ENCODE measurements at places on chromosomes 12 and 14. TPM values are rescaled to one million over a fixed set of nuclear protein-coding genes. Genes with fewer than 3 reads are reported as not detected.

FIGNL2 gene
- total RNA-seq, result 0.40 TPM

KRT77 gene
- total RNA-seq, result not detected

- peaks cover 85% of the 10 kb centered on the region for H3K27me3 ChIP-seq
- no peak for DNase-seq
- H3K27ac ChIP-seq, result no peak overlapping the region
These were observed 872 bp downstream of the VSX2 start for GRCh38 chr14:74239848-74240793.

DNA sequence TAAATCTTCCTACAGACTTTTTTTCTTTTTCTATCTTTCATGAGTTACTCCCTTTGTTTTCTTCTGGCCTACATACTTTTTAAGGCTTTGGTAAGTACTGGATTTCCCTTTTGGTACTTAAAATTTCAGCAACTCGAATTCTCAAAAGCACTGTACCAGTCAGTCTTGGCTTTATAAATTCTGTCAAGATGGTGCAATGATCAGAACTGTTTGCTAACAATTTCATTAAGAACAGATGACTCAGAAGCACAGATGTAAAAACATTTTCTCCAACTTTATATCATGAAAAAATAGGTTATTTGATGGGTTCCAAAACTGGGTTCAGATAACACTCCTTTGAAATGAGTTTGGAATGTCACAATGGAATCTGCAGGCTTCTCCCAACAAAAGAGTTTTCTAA lies 1961.8 kb upstream of the FLRT2 start:
- no peaks in the 10 kb centered on the region for H3K36me3 ChIP-seq
- no peak for DNase-seq
- H3K4me1 ChIP-seq, result no peaks in the 10 kb centered on the region
- H3K27me3 ChIP-seq, result no peaks in the 10 kb centered on the region
- no peak overlapping the region for H3K27ac ChIP-seq

DNA sequence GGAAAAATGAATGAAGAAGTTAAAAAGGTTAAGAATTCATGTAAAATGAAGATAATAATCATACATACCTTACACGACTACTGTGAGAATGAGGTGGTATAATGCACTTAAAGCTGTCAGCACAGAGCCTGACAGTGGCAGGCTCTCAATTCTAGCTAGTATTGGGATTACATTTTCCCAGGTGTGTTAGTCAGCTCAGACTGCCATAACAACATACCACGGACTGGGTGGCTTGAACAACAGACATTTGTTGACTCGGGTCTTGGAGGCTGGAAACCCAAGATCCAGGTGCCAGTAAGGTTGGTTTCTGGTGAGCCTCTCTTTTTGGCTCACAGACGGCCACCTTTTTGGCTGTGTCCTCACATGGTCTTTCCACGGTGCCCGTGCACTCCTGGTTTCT lies 167.8 kb downstream of the CHST11 start:
- H3K27me3 ChIP-seq, result no peaks in the 10 kb centered on the region
- H3K4me1 ChIP-seq, result peaks cover 7% of the 10 kb centered on the region
- no peak for DNase-seq
- no peak overlapping the region for H3K4me3 ChIP-seq
- H3K36me3 ChIP-seq, result peaks cover 2% of the 10 kb centered on the region

DNA sequence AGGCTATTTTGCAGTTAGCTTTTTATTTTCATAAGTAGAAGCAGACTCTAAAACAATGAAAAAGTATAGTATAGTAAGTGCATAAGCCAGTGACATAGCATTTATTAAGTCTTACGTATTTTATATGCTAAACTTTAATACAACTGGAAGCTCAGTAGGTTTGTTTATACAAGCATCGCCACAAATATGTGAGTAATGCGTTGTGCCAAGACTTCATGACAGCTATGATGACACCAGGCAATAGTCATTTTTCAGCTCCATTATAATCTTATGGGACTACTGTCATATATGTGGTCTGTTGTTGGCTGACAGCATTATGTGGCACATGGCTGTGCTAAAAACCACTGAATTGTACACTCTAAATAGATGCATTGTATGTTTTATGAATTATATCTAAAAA lies 40.3 kb downstream of the SLC38A2 start:
- no peaks in the 10 kb centered on the region for H3K4me1 ChIP-seq
- no peak overlapping the region for H3K27ac ChIP-seq
- no peak overlapping the region for H3K4me3 ChIP-seq
- peaks cover 5% of the 10 kb centered on the region for H3K36me3 ChIP-seq
- DNase-seq, result no peak

All from activated naive CD8-positive, alpha-beta T cell treated with anti-CD3 and anti-CD28 coated beads for 36 hours (primary cell).